LHCN-M2 (cell line): ENCODE measurements at places on chromosomes 2 and 18. TPM values are rescaled to one million over a fixed set of nuclear protein-coding genes. Genes with fewer than 3 reads are reported as not detected.

DNA sequence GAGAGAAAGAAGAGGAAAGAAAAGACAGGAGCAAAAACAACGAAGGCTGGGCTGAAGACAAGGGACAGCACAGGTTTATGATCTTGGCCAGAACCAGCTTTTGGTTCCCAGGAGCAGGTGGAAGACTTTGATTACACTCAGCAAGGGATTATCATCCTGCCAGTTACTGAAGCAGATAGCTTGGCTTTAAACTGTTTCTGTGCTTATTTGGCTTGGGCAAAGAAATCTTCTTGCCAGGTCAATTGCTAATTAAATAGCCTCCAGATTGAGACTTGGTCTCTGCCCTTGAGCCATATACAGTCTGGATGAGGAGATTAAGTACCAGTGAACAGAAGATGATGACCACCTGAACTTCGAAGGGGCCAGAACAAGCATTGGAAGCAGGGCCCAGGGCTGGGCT, 22.3 kb upstream of the GRP start:
- DNase-seq, result no peak

DNA sequence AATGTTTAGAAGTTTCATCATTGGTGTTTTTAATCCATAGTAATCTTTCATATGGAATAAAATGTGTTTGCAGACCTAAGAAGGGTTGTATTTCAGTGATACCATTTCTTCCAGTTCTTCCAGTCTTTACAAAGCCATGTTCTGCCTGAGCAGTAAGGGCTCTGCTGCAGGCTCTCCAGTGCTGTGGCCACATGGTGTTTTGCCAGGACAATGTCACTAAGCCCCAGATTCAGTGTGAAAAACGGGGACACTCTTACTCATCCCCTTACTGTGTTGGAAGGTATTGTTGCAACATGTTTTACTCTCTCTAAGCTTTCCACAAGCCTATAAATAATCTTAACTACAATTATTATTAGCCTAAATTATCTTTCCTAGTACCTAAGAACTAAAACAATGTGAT, 481.4 kb upstream of the CDH7 start:
- no peak for DNase-seq

- no peak for DNase-seq
Observed at GRCh38 chr2:120845277-120845676, 109.6 kb downstream of the GLI2 start.

Gene COBLL1
- total RNA-seq, result 2.0 and 4.0 TPM in 2 replicates

Gene SLC40A1
- total RNA-seq, result 7.1 and 7.6 TPM in 2 replicates
